Cardiac fibroblast (primary cell): ENCODE measurements at places on chromosomes 3 and 15.
A peak's percentile ranks its signal among the peaks of the same experiment; 100 is the strongest.

- no peak for DNase-seq
These were observed 81.8 kb downstream of the PLSCR2 start for GRCh38 chr3:146387566-146387965.

GRCh38 chr3:186976837-186977750 lies 46.8 kb downstream of the ST6GAL1 start:
- DNase-seq: peak; percentile 44

GRCh38 chr3:46693038-46693891 lies at the start of gene ALS2CL:
ALS2CL (minus strand) TSS chr3:46693679; CDS start chr3:46689440, 4,239 bp downstream.
- DNase-seq: peak; percentile 18

DNA sequence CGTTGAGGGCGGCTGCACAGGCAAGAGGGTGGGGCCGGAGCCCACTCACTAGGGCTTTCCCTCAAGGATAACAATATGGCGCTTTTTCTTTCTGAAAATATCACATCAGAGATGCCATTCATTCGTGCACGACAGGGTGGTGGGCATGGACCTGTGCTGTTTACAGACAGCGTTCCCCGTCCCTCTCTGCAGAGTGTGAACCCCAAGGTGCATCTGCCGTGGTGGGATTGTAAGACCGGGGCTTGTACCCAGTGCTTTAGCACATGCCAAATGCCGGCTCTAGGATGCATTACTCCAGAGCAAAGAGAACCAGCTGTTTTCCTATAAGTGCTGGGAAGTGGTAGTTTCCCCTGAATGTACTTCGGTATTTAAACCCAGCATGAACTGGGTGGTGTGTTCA lies 37.0 kb downstream of the CHDH start:
- no peak for DNase-seq

GRCh38 chr3:40490916-40491315 lies 14.0 kb downstream of the ZNF619 start:
- peak; percentile 23 for DNase-seq

DNA sequence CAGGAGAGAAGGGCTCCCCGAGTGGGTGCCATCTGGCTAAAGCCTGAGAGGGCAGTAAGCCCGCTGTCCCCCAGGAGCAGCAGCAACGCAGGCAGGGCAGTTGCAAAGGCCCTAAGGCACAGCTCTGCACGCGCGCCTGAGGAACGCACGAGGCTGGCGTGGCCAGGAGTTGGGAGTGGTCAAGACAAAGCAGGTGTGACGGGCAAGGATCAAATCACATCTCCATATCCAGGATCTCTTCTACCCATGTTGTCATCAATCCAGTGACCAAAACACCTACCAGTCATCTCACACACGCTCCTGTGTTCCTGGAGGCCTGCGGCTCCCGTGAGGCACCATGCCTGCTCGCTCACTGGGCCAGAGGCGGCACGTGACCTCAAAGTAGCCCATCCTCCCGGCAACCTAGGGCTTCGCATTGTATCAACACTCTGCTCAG lies 59.5 kb downstream of the ERC2 start:
- no peak for DNase-seq

DNA sequence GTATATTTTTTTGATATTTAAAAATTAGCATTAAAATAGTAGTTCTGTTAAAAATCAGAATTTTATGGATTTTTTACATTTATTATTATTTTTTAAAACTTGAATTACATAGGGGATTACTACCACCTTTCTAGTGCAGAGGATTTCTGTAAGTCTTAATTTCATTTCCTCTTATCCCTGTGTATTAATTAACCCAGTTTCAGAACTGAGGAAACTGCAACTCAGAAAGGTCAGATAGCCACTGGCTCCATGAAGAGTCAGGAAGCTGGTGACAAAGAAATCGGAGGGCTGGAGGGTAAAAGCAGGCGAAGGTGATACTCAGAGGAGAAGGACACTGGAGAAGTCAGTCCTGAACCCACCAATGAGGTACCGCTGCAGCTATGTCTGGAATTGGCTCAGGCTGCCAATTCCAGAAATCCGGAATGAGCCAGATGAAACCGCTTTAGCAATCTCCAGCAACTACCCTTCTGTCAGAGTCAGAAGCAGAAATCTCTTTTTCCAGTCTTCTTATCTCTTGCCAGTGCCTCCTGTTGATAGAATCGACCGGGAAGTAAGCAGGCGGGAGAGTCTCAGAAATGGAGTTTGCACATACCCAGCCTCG lies 308.5 kb downstream of the SV2B start:
- DNase-seq: peak; percentile 10

GRCh38 chr15:68481321-68481720 lies 49.4 kb upstream of the ITGA11 start:
- no peak for DNase-seq

- no peak for DNase-seq
These were observed 253.7 kb upstream of the THBS1 start for GRCh38 chr15:39327005-39327730.

GRCh38 chr15:72751751-72752455 lies 31.7 kb downstream of the ADPGK start:
- peak; percentile 35 for DNase-seq
